Gastroesophageal sphincter (tissue), 4 donors: ENCODE measurements at places on chromosomes 2 and 18. TPM values are rescaled to one million over a fixed set of nuclear protein-coding genes. Genes with fewer than 3 reads are reported as not detected.
A peak's percentile ranks its signal among the peaks of the same experiment; 100 is the strongest.

DNA sequence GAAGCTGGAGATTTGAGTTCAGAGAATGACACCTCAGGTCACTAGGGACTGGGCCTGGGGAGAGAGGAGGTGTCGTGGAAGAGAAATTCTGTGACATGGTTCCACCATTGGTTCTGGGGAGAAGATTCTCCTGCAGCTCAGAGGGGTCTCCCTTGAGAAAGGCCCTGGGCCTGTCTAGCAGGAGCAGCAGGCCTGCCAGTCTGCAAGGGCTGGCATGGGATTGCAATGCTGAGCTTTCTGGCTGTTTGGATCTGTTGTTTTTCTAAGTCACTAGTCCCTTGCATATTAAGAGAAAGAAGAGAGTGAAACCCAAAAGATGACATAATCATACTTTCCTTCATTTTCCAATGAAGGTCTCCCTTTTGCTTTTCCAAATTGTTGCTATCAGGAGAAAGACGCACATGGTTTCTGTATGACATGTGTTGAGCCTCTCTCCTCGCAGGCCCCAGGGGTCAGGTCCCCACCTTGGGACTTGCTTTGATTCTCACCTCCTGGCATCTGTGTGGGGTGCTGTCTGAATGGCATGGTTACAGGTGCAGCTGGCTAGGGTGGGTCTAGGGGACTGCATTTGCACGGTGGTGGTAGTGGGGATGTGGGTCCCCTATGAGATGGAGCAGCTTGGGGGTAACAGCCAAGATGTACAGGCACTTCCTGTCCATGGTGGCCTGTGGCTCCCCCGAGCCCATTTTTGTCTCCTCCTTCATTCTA lies 117.8 kb downstream of the GLI2 start:
- no peak for ATAC-seq

RUFY4 gene
- total RNA-seq, result not detected

SNTG2 gene
- total RNA-seq, result 7.9 TPM

DNA sequence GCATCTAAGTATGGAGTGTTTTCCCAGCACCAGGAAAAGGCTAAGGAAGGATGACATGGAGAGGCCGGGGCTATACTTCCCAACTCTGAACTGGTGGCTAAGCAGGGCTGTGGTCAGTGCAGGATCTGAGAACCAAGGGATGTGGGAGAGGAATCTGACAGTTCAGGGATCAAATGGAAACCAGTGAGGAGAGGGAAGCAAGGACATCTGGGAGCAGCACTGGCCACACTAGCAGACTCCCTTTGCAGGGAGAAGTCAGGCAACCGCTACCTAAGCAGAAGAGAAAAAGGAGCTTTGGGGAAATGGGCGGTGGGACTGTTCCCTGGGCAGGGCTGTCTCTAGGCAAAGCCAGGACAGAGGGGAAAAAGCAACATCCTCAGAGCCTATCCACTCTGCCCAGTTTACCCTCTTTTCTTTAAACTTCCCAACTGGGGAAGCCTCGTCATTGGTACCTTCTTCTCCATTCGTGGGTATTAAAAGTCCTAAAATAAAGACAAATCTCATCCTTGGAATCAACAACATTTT lies 105.8 kb upstream of the MEIS1 start:
- no peak for ATAC-seq

NCKAP5 gene
- 0.57 TPM for total RNA-seq

DNA sequence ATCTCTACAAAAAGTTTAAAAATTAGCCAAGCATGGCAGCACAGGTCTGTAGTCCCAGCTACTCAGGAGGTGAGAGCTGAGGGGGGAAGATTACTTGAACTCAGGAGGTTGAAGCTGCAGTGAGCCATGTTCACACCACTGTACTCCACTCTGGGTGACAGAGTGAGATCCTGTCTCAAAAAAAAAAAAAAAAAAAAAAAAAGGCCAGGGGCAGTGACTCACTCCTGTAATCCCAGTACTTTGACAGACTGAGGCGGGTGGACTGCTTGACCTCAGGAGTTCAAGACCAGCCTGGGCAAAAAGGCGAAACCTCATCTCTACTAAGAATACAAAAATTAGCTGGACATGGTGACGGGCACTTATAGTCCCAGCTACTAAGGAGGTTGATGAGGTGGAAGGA lies 37.0 kb downstream of the PUM2 start:
- ATAC-seq, result no peak

DNA sequence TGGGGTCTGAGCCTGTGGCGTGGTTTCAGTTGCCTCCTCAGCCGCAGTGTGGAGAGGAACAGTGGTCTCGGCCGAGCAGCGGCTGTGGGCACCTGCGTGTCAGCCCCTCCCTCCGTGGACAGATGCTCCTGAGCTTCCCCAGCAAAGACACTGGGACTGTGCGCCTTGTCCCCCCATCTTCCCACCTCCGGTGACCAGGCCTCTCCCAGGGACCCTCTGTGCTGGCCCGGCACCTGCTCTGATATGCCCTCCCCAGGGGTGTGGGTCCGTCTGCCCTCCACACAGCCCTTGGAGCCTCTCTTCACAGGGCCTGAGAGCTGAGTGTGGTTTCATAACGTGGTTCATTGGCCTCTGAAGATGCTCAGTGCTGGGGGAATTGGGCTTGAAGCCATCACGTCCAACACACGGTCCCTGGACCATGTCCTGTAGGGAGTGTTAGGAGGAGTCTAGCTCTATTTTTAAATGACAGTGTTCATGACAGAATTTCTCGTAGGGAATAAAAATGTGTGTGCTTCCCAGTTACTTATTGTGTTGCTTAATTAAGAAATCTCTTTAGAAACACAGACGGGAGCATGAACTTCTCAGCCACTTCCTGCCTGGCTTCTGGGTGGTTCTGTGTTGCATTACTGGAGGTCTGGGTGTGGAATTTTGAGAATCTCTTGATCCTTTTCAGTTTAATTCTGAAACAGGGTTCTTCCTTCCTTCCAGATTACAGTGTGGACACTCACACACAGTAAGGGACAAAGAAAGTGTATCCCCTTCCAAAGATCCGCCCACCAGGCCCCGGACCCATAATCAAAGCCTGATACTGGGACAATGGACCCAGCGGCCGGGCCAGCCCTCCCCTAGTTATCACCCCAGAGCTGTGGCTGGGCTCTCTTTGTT lies 110.7 kb downstream of the NFATC1 start:
- ATAC-seq, result peak; percentile 66

- no peak for ATAC-seq
These were observed 1.1 kb downstream of the TTL start for GRCh38 chr2:112483042-112483473.

- no peak for ATAC-seq
These were observed 23.6 kb downstream of the STAT4 start for GRCh38 chr2:191127235-191127634.

DNA sequence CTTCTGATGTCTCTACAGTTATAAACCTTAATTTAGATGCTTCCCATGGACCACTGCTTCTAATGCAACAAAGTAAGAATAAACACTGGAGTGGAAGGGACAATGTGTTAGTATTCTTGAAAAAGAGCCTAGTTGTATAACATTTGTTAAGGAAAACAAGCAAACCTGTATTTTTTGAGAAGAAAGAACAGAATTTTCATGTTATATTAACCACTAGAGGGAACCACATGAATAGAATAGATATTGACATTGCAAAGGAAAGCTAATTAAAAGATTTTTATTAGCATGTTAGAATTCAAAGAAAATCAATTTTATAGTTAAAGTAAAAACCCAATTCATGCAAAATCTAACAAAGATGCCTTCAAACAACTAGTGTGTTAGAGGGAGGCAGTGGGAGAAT lies 151.2 kb upstream of the BARD1 start:
- no peak for ATAC-seq

DNA sequence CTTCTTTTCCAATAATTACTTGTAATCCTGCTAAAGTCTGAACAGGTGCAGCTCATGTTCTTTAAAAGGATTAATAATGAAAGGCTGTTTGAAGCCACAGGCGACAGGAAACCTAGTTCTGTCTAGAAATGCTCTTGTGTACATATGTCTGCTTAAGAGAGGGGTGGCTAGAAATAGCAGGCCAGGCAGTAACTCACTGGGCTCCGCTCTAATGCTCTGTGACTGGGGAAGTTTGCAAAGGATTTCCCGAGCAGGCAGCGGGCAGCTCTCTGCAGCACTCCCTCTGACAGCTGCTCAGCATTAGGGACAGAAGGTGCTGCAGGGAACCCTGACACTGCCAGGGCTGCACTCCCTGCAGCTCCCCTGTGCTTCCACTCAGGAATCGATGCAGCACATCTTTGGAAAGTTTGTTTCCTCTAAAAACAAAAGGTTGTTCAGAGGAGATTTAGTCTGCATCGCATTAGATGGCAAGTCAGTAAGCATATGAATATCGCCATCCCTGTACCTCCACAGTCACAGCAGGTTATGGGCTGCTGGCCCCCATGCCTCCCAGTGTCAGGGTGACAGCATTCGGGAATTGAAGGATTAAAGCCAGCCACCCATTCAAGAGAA lies 33.1 kb upstream of the TTC39C start:
- peak; percentile 24 for ATAC-seq

GRCh38 chr2:229407170-229407569 lies 136.1 kb upstream of the PID1 start:
- peak; percentile 91 for ATAC-seq

GAREM2 gene
- 5.5 TPM for total RNA-seq

DNA sequence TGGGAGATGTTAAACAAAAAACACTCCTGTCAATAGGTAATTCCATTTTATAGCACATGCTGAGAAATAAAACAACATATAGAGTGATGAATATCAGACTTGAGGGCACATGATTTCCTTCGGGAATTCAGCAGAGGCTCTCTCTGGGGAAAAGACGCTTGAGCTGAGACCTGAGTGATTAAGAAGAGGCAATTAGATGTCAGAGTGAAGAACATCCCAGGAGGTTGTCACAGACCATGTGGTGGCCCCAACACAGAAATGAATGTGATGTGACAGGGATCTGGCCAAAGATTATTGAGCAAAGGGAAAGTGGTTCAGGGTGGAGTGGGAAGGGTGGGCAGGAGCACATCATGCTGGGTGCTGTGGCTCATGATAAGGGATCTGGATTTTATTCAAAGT lies 254.7 kb downstream of the RAD51AP2 start:
- ATAC-seq, result no peak

- no peak for ATAC-seq
These were observed 23.6 kb downstream of the SUCLG1 start for GRCh38 chr2:84435345-84436025.

CFAP221 gene
- total RNA-seq, result 0.66 TPM

DNA sequence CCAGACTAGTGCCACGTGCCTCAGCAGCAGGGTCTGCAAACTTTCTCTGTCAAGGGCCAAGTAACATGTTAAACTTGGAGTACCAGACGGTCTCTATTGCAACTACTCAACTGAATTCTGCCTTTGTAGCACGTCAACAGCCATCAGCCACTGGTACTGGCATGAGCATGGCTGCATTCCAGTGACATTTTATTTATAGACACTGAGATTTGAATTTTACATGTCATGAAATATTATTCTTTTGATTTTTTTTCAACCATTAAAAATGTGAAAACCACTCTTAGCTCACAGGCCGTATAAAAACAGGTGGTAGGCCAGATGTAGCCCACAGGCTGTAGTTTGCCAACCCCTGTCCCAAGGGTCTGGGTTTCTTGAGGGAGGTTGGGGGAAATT lies 199.7 kb downstream of the TPGS2 start:
- ATAC-seq, result no peak

DYNAP gene
- 4.9 TPM for total RNA-seq

GRCh38 chr2:31698722-31699121 lies 118.0 kb upstream of the SRD5A2 start:
- no peak for ATAC-seq

GRCh38 chr2:142725386-142725785 lies 152.1 kb upstream of the KYNU start:
- ATAC-seq, result no peak
